Skeletal muscle cell (primary cell): ENCODE measurements at places on chromosomes 7 and 10.

DNA sequence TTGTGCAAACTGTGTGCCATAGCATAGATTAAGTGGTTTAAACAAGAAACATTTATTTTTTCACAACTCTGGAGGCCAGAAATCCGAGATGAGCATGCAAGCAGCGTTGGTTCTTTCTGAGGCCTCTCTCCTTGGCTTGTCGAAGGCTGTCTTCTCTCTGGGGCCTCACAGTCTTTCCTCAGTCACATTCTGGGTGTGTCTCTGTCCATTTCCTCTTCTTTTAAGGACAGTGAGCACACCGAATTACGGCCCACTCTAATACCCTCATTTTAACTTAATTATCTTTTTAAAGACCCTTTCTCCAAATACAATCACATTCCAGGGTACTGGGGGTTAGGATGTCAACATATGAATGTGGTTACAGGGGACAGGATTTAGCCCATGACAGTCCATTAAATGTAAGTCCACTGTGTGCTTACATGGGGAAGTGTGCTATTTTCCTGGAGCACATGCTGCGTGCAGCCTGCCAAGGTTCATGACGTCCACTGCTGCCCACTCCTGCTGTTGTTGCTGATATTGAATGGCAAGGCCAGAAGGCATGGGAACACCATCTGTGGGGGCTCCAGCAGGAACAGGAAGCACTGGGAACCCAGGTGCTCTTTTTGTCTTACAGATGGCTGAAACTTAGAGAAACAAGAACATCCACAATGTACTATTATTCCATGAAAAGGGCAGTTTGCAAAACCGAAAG lies 365.5 kb downstream of the GALNT17 start:
- peak; percentile 56 for DNase-seq

DNA sequence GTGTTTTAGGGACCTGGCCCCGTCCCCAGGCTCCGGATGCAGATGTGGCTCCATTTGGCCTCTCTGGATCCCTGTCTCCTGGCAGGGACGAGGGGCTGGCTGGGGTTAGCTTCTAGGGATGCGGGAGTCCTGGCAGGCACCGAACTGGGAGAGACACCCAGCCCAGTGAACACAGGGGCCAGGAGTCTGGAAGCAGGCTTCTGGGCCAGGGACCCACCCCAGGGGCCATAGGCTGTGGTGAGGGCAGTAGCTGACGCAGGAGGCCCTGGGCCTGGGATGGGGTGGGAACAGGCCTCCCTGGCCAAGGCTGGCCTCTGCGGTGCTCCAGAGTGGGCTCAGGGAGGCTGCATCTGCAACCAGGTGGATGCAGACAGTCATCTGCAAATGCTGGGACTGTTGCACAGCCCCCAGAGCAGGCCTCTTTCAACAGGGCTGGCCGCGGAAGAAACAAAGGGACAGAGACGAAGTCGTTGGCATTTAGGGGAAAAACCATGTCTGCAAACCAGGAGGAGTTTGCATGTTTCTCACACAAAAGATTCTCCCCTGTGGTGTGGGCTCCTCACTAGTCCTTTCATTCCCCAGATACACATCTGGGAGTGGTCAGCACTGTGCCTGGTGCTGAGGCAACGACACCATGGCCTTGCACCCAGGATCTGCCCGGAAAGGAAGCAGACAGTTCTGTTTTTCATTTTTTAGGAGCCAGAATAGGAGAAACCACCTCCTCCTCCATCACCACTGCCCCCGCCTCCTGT lies 36.4 kb upstream of the ZNF488 start:
- DNase-seq: no peak

GRCh38 chr10:3832022-3832786 lies 47.2 kb upstream of the KLF6 start:
- DNase-seq: no peak

GRCh38 chr10:103231047-103231551 lies 14.6 kb upstream of the RPEL1 start:
- peak; percentile 83 for DNase-seq

DNA sequence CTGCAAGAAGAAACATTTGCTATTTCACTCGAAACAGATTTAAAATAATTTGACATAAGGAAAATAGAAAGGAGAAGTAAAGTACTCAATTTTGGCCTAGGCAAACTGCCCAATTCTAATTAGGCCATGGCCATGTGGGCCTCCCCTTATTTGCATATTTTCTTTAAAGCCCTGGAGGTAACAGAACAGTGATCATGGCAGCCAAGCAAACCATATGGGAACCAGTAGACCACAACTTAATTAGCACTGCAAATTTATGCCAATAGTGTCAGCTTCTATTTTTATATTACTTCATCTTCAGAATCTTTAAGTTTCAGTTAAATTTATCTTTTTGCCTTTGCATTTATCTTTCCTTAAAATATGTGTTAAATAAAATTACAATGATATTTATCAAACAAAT lies 63.3 kb upstream of the THSD7A start:
- no peak for DNase-seq

GRCh38 chr7:9890092-9890491 lies 1083.6 kb upstream of the PHF14 start:
- DNase-seq: no peak

- DNase-seq: no peak
Measured at GRCh38 chr10:115278294-115278693, 185.1 kb downstream of the ATRNL1 start.

GRCh38 chr10:3397231-3397630 lies 224.6 kb upstream of the PITRM1 start:
- no peak for DNase-seq

- DNase-seq: no peak
Measured at GRCh38 chr10:18071591-18071990, 68.6 kb upstream of the CACNB2 start.

GRCh38 chr10:123704812-123705211 lies 38.7 kb downstream of the GPR26 start:
- no peak for DNase-seq

DNA sequence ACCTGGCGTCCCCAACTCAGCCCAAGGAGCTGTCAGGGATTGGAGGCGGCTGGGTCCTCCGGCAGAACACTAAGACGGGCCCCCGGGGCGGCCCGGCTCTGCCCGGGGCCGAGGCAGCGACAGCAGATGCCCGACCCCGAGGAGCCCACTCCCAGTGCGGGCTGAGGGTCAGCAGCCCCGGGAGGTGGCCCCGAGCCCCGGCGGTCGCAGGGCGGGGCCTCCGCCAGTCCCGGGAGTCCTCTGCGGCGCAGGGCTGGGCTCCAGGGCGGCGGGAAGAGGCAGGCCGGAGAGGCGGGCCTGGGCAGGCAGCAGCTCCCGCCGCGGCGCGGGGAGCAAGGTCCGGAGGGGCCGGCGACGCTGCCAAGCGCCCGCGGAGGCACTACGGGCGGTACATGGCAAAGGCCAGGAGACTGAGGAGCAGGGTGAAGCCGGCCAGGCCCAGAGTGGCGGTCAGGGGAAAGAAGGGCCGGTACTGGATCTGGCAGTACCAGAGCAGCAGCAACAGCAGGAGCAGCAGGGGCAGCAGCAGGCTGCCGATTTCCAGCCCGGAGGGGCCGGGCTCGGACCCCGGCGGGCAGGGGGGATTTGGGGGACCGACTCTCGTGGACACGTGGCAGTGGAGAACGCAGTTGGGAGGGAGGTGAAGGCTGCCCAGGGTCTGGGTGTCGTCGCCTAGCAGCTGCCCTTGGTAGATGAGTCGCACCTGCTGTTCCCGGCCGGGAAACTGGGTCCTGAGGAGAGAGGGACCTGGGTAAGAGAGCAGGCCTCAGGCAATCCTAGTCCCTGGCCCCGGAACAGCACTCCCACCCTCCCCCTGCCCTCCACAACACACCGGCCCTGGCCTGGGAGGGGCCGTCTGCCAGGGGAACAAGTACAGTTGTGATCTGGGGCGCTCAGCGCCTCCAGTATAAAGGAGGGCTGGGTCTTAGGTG lies 827 bp upstream of the FASTK start:
- DNase-seq: no peak

DNA sequence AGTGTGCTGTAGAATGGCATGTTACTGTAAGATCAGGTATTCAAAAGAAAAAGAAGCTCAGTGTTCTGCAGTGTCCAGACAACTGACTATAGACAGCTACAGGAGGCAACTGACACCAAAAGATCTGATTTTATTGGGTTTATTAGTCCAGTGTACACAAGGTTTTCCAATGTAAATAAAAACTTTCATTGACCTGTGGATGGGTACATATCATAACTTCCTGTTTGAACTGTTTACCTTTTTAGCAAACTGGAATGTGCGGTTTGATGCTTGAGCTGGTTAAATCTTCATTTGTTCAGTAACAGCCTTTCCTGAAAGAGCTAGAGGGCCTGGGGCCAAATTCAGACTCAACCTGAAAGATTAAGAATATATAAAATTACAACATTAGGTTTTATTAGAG lies 172.6 kb upstream of the SP8 start:
- no peak for DNase-seq

GRCh38 chr7:116417593-116418345 lies 81.8 kb upstream of the CAV2 start:
- no peak for DNase-seq

- no peak for DNase-seq
Measured at GRCh38 chr10:132909491-132910071, 32.8 kb downstream of the CFAP46 start.

DNA sequence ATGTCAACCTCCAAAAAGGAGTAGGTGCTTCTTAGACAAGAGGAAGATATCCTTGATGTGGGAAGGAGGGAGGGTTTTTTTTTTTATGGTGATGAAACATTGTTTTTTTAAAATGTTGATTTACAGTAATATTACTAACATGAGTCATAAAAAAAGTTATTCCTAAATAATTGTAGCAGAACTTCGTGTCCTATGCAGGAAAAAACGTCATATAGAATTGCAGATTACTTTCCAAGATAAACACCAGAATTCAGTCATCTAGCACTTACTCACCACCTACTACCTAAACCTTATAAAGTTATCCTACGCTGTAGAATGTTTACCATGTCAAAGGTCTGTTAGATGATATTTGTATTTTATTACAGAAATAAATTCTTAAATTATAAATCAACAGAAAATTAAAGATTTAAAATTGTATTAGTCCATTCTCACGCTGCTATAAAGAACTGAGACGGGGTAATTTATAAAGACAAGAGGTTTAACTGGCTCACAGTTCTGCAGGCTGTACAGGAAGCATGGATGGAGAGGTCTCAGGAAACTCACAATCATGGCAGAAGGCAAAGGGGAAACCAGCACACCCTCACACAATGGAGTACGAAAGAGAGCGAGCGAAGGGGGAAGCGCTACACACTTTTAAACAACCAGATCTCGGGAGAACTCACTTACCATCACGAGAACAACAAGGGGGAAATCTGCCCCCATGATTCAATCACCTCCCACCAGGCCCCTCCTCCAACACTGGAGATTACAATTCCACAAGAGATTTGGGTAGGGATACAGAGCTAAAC lies 105.2 kb upstream of the NEBL start:
- DNase-seq: peak; percentile 79

- no peak for DNase-seq
Measured at GRCh38 chr7:22601812-22602565, 102.0 kb upstream of the STEAP1B start.

DNA sequence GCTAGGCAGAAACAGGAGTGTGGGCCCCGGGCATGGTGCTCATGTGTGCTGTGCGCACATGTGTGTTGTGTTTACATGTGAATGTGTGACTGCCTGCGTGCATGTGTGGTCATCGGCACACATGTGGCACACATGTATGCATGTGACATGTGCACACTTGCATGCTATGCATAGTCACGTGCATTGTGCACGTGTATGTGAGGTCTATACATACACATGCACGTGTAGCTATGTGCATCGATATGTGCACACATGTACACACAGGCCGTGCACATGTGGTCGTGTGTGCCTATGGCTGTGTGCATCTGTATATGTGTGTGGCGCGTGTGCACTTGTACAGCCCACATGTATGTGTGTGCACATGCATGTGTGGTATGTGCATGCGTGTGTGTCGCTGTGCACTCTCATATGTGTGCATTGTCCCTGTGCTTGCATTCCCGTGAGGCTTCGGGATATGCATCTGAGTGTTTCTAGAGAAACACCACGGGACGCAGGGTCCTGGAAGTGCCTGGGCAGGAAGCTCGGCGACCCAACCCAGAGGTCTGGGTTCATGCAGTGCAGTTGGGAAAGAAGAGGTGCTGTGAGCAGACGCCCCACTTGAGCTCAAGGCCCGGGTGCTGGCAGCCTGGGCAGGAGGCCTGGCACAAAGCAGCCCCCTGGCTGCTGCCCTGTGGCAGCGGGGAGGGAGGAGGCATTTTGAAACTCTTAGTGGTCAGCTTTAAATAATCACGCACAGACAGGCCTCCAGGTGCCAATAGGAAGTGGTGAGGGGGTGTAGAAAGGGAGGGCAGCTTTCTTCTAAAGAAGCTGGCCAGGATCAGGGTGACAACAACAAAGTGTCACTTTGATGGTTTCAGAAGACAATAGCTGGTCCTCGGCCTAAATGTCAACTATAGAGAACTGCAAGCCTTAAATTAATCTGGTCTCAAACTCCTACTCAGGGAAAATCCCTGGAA lies 410.0 kb upstream of the MGMT start:
- DNase-seq: no peak

- peak; percentile 36 for DNase-seq
Measured at GRCh38 chr10:34854147-34854601, 39.1 kb upstream of the PARD3 start.

- no peak for DNase-seq
Measured at GRCh38 chr7:20409961-20410360, 79.3 kb downstream of the ITGB8 start.

- DNase-seq: no peak
Measured at GRCh38 chr10:88097092-88097516, 233.7 kb downstream of the PTEN start.

DNA sequence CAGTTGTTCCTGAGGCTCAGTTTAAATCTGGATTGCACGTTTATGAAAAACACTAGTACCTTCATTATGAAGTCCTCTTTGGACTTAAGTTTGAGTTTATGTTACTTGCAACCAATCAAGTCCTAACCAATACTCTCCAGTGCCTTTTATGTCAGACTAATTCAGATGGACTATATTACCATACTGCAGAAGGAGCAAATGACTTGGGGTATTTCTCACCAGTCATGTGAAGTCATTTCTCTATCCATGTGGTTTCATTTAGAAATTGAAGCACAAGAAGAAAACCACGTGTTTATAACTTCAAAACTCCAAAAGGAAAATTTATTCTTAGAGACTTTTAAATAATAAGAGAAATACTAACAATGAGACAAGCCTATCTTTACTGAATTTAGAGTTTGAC lies 201.6 kb downstream of the MBL2 start:
- DNase-seq: no peak

DNA sequence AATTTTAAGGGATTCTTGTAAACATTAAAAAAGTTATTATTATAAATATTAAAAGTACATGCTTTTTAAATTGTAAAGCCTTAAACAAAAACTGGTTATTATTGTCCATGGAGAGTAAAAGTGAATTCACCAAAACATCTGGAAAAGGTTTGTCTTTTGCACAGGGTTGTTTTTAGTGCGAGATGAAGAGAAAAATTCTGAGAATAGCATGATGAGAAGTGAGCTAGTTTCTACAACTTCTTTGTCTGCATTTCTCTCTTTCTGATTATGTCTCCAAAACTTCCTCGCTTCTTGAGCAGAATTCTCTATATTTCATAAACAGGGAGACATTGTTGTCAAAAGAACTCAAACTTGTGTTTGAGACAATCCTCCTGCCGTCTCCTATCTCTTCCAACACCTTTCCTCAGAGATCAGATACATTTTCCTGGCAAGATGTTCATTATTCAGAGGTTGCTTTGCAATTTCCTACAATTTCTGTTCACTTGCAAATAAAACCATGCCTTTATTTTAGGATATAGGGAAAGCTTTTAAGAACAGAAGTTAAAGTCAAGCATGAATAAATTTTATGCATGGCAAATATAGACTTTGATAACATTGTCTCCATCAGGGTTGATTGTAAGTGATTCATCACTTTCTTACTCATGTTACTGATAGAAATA lies 372.1 kb upstream of the NPVF start:
- DNase-seq: no peak
